ENCODE measurements at places on chromosomes 6 and 20. TPM values are rescaled to one million over a fixed set of nuclear protein-coding genes. Genes with fewer than 3 reads are reported as not detected.
A peak's percentile ranks its signal among the peaks of the same experiment; 100 is the strongest.

DNA sequence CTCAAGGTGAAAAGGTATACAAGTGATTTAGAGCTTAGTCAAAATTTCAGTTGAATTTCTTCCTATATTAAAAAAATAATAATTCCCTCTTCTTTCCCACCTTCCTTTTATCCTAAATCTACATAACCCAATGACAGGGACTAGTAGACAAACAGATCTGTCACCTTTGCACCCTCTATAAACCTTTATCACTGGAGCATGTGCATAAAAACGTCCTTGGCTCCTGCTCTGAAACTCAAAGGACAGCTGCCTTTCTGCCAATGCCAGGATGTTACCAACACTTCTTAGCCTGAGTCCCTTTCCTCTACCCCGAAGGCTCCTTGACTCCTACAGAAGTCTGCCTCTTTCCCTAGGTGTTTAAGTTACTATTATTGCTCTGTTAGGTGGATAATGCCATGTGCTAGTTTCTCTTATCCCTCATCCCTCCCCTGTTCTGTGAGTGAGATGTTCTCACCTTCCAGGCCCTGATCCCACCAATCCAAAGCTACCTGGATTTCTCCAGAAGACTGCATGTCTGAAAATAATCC, 4.3 kb downstream of the CLVS2 start:
- H3K4me1 ChIP-seq, result no peaks in the 10 kb centered on the region
- H3K27me3 ChIP-seq, result peaks cover 26% of the 10 kb centered on the region
- peaks cover 1% of the 10 kb centered on the region for H3K36me3 ChIP-seq
- no peak overlapping the region for H3K27ac ChIP-seq

- H3K27me3 ChIP-seq, result no peaks in the 10 kb centered on the region
- no peak for DNase-seq
- H3K27ac ChIP-seq, result no peak overlapping the region
- H3K4me3 ChIP-seq, result no peak overlapping the region
Measured at GRCh38 chr6:49743429-49743828, 759 bp downstream of the CRISP3 start.

GRCh38 chr6:69693762-69694161, 103.0 kb downstream of the LMBRD1 start:
- H3K27ac ChIP-seq, result no peak overlapping the region
- peaks cover 31% of the 10 kb centered on the region for H3K36me3 ChIP-seq
- peaks cover 5% of the 10 kb centered on the region for H3K4me1 ChIP-seq
- H3K4me3 ChIP-seq, result no peak overlapping the region
- no peaks in the 10 kb centered on the region for H3K27me3 ChIP-seq

Gene DNAH8
- 0.12 TPM for total RNA-seq

Gene LRRC73
- 0.09 TPM for total RNA-seq

GRCh38 chr6:132612449-132613108, 11.5 kb downstream of the TAAR2 start:
- H3K36me3 ChIP-seq, result no peaks in the 10 kb centered on the region
- DNase-seq, result no peak
- H3K27ac ChIP-seq, result no peak overlapping the region
- no peak overlapping the region for H3K4me3 ChIP-seq
- peaks cover 10% of the 10 kb centered on the region for H3K4me1 ChIP-seq

GRCh38 chr20:44746367-44747165, 901 bp downstream of the KCNK15 start:
- H3K27ac ChIP-seq, result no peak overlapping the region
- H3K27me3 ChIP-seq, result peaks cover 48% of the 10 kb centered on the region
- peaks cover 8% of the 10 kb centered on the region for H3K4me1 ChIP-seq
- peak overlapping the region; percentile 52 for H3K4me3 ChIP-seq

Gene OXT
- not detected for total RNA-seq

DNA sequence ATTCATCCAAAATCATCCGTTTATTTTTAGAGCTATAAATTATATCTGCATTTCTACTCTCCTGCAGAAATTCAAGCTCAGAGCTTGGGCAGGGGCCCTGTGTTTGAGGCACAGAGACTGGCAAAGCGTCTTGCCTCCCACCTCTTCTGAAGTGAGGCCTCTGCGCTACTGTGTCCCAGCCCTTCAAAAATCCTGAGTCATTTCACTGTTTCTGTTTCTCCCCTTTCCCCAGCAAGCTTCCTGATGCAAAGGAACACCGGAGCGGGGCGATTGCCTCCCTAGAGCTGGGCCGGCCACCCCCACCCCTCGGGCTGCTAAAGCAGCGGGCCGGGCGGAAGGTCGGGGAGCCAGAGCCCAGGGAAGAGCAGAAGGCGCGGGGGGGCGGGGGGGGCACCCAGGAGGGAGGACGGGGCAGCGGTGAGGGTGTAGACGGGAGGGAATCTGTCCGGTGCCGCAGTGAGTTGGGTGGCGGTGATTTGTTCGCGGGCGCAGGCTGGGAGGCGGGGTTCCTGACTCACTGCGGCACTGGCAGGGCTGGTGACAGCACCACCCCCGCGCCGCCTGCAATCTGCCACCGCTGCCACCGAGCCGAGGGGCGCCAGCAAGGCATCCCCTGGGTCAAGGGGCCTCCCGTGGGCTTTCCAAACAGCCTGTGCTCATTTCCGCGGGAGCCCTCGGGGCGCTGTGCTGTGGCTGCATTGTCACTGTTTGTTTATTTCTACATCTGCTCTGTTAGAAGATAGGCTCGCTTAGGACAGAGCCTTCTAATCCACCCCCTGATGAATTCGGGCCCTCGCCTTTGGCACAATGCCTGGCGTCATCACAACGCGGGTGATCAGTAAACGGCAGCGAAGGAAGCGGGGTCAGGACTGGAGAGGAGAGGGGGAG, 46.5 kb upstream of the SNAP25 start:
- peaks cover 2% of the 10 kb centered on the region for H3K4me1 ChIP-seq
- no peak overlapping the region for H3K27ac ChIP-seq
- H3K4me3 ChIP-seq, result peak overlapping the region; percentile 26
- no peaks in the 10 kb centered on the region for H3K36me3 ChIP-seq

Gene OR2H1
- not detected for total RNA-seq

Data from activated CD8-positive, alpha-beta memory T cell treated with anti-CD3 and anti-CD28 coated beads, Interleukin-2, amount 10 ng/mL, durations not matched to agents 7 days and 5 days (primary cell).